ENCODE measurements at places on chromosomes 16 and 17.

DNA sequence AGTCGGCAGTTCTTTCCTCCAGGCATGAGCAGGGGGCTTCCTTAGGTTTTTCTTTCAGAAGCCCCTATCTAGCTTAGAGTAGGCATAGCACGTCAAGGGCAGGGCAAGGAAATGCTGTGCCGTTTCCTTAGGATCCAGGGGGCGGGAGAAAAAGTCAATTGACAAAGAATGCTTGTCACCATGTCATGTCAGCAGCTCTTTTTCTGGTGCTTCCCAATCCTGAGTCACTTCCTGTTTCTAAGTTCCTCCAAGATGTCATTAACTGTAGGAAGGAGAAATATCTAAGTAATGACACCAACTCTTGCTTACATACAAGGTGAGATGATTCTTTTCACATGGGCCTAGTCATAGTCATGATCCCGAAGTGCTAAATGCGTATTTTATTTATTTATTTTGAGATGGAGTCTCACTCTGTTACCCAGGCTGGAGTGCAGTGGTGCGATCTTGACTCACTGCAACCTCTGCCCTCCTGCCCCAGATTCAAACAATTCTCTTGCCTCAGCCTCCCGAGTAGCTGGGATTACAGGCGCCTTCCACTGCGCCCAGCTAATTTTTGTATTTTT lies 35.2 kb downstream of the GJC1 start:
- no peak for DNase-seq

DNA sequence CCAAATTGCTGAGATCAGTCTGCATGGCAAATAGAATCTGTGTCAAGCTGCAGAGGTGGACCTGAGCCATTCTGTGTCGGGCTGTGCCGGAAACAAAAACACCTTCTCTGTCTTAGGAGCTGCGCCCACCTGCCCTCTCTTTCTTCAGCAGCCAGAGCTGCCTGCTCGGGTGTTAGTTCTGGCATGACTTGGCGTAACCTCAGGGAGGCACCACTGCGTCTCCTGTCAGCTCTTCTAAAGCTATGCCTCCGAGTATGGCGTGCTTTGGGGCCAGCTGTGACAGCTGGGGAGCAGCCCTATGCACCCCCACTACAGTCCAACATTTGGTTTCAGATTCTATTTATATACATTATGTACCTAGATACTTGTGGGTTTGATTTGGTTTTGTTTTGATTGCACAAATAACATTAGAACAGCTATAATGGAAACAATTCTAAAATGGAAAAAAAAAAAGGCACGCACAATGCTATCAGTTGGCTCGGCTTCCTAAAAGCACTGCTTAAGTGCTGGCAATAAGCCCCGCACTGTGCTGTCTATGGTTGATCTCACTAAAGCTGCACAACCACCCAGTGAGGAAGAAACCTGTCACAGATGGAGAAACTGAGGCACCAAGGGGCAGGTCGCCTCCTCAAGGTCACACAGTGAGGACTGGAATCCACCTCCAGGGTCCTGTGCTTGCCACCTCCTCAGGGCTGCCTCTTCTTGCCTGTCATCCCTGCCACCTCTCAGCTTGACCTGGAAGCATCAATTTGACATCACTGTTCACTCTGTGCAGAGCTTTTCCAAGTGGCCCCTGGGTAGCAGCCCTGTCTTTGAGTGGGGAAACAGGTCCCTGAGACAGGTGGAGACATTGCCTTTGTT lies 18.7 kb upstream of the ADGRG1 start:
- no peak for DNase-seq

GRCh38 chr16:55426865-55427484 lies 52.0 kb upstream of the MMP2 start:
- DNase-seq, result no peak

GRCh38 chr17:66185862-66186261 lies 6.1 kb downstream of the CEP112 start:
- DNase-seq, result no peak

- DNase-seq, result no peak
These were observed 1378.8 kb upstream of the CDH8 start for GRCh38 chr16:63415014-63415413.

- no peak for DNase-seq
These were observed 188.1 kb upstream of the CCL2 start for GRCh38 chr17:34067011-34067410.

GRCh38 chr17:15509095-15509494 lies 41.7 kb upstream of the CDRT4 start:
- DNase-seq, result no peak

DNA sequence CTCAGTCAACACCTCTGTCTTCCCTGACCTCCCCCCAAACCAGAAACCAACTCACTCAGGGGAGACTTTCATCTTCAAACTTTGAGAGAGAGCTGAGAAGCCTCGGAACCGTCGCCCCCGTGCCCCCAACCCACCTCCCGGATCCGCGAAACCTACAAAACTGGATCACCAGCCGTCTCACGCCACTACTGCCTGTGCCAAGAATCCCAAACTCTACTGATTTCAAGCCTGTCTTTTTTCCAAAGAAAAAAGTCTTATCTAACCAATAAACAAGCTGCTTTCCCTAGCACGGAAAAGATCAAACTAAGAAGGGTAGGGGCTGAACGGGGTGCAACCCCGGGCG lies 2.0 kb downstream of the AXIN2 start:
- no peak for DNase-seq

DNA sequence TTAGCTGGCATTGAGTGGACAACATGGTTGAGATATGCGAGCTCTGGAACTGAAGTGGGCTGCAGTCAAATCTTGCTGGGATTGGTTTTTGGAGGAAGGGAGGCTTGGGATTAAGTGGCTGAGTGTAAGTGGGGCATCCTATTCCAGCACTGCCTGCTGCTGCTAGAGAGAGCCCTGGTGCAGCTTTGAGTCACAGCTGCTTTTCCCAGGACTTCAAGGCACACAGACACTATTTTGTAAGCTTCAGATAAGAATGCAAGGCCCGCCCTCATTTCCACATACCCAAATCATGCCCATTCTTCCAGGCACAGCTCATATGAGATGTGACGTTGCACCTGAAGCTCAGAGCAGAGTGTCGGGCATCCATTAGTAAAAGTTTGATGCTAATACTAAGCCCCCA lies 10.2 kb upstream of the MAF start:
- no peak for DNase-seq

DNA sequence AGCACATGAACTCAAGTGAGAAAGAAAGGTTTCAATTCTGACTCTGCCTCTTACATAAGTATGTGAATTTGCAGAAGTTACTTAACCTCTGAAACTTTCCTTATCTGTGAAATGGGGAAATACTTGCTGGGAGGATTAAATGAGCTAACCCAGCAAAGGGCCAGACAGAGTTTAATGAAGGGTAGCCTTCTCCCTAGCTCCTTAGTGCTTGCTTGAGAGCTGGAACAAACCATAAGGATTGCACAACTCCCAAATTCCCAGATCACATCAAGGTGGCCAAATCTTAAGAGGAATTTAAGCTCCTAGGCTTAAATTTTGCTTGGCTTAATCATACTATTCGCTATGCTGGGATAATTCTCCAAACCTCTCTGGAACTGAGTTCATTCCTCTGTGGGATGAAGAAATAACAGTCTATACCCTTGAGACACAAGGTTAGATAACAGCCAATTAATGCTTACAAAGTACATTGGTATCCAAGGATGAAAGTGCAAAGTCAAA lies 11.8 kb upstream of the WSB1 start:
- DNase-seq, result no peak

DNA sequence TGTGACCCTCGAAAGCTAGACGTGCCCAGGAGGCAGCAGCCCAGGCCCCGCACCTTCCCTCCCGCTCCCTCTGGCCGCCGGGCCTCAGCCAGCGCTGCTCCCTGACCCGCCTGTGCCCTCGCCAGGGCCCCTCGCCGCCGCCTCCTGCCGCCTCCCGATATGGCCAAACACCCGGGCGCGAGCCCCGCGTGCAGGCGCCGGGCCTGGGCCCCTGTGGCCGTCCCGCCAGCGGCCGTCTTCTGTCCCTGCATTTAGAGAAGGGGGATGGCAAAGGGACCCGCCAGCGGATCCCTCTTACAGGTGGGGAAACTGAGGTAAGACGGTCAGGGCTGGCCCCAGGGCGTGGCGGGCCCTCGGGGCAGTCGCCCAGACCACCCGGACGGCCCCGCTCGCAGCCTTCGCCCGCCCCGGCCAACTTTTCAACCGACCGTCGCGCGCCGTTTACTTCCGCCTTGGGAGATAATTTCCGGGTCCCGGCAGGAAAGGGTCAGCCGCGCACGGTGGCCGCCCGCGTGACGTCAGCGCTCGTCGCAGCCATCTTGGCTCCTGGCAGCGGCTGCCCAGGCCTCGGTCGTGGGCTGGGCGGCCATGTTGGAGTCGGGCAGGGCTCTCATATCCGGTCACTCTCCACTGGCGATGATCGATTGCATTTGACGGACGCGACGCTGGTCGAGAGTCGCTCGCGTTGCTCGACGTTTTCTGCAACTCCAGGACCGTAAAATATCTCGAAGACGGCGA lies 7.0 kb upstream of the GNG13 start:
- DNase-seq, result peak; percentile 62

DNA sequence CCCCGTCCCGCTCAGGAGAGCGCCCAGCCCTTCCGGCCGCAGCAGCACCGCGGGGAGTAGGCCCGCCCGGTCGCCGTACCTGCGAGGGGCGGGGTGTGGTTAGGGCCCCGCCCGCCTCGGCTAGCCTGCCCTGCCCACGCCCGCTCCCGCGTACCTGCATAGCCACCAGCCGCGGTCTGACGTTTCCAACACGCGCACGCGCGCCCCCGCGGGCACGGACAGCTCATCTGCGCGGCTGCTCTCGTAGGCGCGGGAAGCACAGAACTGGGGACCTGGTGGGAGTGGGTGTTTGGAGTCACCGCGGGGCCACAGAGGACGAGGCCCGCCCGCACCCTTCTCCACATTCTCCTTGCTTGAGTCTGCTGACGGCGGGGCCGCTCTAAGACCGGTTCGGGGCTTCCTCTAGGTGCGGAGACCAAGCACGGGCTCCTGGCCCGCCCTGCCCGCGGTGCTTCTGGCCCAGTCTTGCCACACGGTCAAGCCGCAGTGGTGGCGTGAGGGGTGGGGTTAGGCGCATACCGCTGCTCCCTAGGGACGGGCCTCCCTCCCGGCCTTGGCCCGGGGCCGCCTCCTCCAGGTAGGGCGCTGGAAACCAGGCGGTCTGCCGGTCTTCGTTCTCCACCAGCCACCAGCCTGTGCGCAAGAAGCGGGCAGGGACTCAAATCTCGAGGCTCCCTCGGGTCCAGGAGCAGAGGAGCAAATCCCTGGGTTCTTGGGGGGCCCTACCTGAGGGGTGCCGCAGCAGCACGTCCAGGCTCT lies 1.8 kb downstream of the NOXO1 start:
- no peak for DNase-seq
